Tibial nerve (tissue), 4 donors: ENCODE measurements at places on chromosomes 4 and X.
A peak's percentile ranks its signal among the peaks of the same experiment; 100 is the strongest.

GRCh38 chr4:81549984-81550383 is 78.3 kb upstream of the RASGEF1B start:
- H3K27me3 ChIP-seq = no peaks in the 10 kb centered on the region
- no peak overlapping the region for H3K27ac ChIP-seq
- no peak for DNase-seq
- H3K36me3 ChIP-seq = no peaks in the 10 kb centered on the region
- H3K4me3 ChIP-seq = no peak overlapping the region

GRCh38 chrX:17564689-17565409 is 172.4 kb upstream of the SCML1 start:
- no peaks in the 10 kb centered on the region for H3K36me3 ChIP-seq
- no peak overlapping the region for H3K4me3 ChIP-seq
- no peak overlapping the region for H3K27ac ChIP-seq
- no peak for DNase-seq

- no peaks in the 10 kb centered on the region for H3K27me3 ChIP-seq
- no peaks in the 10 kb centered on the region for H3K4me1 ChIP-seq
- no peaks in the 10 kb centered on the region for H3K36me3 ChIP-seq
- no peak overlapping the region for H3K27ac ChIP-seq
- H3K4me3 ChIP-seq = no peak overlapping the region
Measured at GRCh38 chr4:53961351-53961750, 103.1 kb downstream of the CHIC2 start.

DNA sequence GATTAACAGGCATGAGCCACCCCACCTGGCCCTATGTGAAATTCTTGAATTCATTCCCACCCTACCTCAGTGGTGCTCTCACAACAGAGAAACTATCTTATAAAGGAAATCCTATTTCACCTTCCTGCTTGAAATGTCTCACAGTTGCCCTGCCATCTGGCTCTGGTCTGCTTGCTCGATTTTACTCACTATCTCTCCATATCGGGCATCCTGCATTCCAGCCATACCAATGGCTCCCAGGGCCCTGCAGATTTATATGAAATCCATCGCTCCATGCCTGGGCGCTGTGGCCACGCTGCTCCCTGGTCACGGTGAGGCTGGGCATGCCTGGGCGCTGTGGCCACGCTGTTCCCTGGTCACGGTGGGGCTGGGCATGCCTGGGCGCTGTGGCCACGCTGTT is 15.8 kb downstream of the SORBS2 start:
- H3K27ac ChIP-seq = no peak overlapping the region
- H3K27me3 ChIP-seq = no peaks in the 10 kb centered on the region
- H3K4me1 ChIP-seq = no peaks in the 10 kb centered on the region
- no peak overlapping the region for H3K4me3 ChIP-seq

DNA sequence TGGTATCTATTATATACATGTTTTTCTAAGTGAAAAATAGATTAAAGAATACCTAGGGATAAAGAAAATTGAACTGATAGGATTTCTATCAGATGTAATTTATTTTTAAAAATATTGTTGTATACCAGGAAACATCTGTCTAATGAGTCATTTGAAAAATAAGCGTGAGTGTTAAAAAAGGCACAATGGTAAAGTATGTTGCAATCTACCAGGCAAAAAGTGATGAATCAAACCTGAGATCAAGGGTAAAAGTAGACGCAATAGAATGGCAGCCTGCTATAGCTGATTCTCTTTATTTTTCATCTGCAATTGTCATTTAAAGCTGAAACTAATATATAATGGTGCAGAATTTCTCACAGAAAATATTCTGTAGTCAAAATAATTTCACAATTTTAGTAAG is 1119.6 kb downstream of the PCDH18 start:
- H3K36me3 ChIP-seq = no peaks in the 10 kb centered on the region
- H3K4me1 ChIP-seq = no peaks in the 10 kb centered on the region
- no peak overlapping the region for H3K27ac ChIP-seq
- no peaks in the 10 kb centered on the region for H3K27me3 ChIP-seq
- no peak overlapping the region for H3K4me3 ChIP-seq

GRCh38 chr4:8770518-8771257 is 101.0 kb downstream of the HMX1 start:
- H3K27me3 ChIP-seq = no peaks in the 10 kb centered on the region
- no peak overlapping the region for H3K4me3 ChIP-seq
- H3K4me1 ChIP-seq = no peaks in the 10 kb centered on the region
- H3K27ac ChIP-seq = no peak overlapping the region

DNA sequence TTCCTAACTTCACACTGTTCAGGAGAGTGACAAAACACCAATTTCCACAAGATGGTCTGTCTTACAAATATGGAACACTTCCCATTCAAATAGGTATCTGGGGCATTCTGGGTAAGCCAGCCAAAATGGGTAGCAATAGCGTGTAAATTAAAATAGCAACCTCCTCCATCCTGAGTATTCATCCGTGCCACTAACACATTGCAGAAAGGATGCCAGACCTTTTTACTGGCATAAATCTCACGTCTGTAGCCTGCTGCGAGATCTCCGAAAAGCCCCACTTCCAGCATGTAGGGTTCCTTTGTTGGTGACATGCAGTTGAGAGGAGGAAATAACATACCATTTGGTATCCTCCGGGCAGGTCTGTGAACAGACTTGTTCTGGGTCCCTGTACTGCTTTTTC is 52.7 kb upstream of the RAI2 start:
- no peaks in the 10 kb centered on the region for H3K4me1 ChIP-seq
- H3K27ac ChIP-seq = no peak overlapping the region
- no peaks in the 10 kb centered on the region for H3K27me3 ChIP-seq
- no peak overlapping the region for H3K4me3 ChIP-seq
- no peak for DNase-seq
- no peaks in the 10 kb centered on the region for H3K36me3 ChIP-seq

DNA sequence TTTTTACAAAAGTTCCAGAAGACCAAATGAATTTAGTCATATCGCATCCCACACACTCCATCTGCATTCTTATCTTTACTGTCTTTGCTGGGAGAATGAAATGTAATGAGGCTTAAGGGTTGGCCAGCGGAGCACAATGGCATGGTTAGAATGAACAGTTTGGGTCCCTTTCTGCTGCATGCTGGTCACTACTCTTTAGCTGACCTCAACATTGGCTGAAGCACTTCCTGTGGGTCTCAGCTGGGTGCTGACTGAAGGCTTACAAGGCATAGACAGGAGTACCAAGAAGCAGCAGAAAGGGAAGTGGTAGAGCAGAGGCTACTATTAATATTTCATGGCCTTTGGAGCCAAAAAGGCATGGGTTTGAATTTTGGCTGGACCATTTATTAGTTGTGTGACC is 159.4 kb upstream of the GPC4 start:
- no peak overlapping the region for H3K4me3 ChIP-seq
- peaks cover 20% of the 10 kb centered on the region for H3K27me3 ChIP-seq
- no peaks in the 10 kb centered on the region for H3K36me3 ChIP-seq
- no peak for DNase-seq
- H3K4me1 ChIP-seq = no peaks in the 10 kb centered on the region
- no peak overlapping the region for H3K27ac ChIP-seq

DNA sequence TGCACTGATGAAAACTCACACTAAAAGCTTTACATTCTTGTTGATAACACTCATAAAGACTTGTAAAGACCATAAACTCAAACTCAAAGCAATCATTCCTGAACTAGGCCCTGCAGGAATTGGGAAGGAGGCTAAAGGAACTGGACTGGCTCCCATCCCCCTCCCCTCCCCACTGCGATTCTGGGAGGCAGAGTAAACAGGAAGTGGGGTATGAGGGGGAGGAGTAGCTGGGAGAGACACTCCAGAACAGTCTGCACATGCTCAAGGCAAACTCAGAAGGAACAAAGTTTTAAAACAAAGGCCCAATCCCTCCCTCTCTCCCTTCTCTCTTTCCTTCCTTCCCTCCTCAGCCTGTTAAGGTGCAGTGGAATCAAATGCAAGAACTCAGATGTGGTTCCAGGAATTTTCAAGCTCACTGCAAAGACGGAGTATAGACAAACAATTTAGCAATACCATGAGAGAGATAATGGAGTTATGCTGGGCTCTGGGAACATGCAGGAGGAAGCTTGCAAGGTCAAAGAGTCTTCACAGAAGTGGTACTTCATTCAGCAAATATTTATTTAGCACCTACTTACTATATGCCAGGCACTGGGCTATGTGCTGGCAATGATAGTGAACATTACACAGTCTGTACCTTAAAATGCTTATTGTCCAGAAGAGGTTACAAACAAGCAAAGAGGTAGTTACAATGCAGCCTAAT is 15.9 kb downstream of the MID1IP1 start:
- H3K27me3 ChIP-seq = no peaks in the 10 kb centered on the region
- no peaks in the 10 kb centered on the region for H3K36me3 ChIP-seq
- H3K4me3 ChIP-seq = no peak overlapping the region
- no peak for DNase-seq
- H3K27ac ChIP-seq = peak overlapping the region; percentile 68
- no peaks in the 10 kb centered on the region for H3K4me1 ChIP-seq

- no peaks in the 10 kb centered on the region for H3K27me3 ChIP-seq
- DNase-seq = no peak
- no peak overlapping the region for H3K27ac ChIP-seq
Measured at GRCh38 chr4:121339307-121339706, 41.5 kb downstream of the QRFPR start.

GRCh38 chr4:20456407-20456806 is 204.7 kb downstream of the SLIT2 start:
- DNase-seq = no peak
- H3K4me3 ChIP-seq = no peak overlapping the region
- no peaks in the 10 kb centered on the region for H3K36me3 ChIP-seq

DNA sequence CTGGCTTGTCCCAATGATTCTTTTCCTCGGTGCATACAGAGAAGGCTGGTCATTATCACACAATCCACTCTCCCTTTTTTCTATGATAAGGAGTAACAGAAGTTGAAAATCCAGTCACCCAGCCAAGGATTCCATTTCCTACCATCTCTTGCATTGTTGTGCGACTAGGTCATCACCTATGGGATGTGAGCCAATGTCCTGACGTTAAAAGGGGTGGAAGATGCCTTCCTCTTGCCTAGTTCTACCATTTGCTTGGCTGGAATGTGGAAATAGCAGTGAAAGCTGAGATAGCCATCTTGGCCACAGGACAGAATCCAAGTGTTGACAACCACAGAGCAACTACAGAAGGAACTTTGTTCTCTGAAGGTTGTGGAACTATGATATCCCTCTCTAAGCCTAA is 132.2 kb upstream of the KIT start:
- H3K4me1 ChIP-seq = no peaks in the 10 kb centered on the region
- no peaks in the 10 kb centered on the region for H3K36me3 ChIP-seq
- H3K27ac ChIP-seq = no peak overlapping the region
- DNase-seq = no peak
- H3K4me3 ChIP-seq = no peak overlapping the region

- no peak overlapping the region for H3K27ac ChIP-seq
- H3K4me1 ChIP-seq = no peaks in the 10 kb centered on the region
- no peak overlapping the region for H3K4me3 ChIP-seq
- no peaks in the 10 kb centered on the region for H3K36me3 ChIP-seq
- DNase-seq = no peak
Measured at GRCh38 chr4:177266506-177266905, 43.2 kb upstream of the NEIL3 start.

GRCh38 chr4:140989944-140990343 is 143.3 kb downstream of the RNF150 start:
- DNase-seq = no peak
- H3K4me3 ChIP-seq = no peak overlapping the region
- no peaks in the 10 kb centered on the region for H3K27me3 ChIP-seq
- no peak overlapping the region for H3K27ac ChIP-seq

DNA sequence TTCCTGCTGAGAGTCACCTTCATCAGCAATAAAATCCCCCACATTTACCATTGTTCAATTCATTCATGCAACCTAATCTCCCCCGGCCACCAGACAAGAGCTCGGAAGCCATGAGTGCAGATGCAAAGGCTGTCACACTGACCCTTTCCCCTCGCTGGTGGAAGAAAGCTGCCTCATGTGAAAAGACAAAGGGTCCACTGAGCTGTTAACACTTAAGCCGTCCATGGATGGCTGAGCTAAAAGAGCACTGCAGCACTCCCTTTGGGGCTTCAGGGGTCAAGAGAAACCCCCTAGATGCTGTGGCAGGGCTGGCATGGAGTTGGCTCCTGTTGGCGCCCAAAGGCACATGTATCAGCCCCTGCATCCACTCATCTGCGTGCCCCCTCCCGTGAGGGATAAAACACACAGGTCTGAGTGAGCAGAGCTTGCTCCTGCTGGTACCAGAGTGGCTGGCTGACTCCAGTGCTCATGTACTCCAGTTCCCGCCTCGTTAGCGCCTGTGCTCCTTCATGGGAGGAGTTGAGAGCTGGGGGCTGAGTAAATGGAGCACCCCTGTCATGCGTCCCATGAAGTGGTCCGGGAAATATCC is 216.5 kb downstream of the PDHA2 start:
- H3K27me3 ChIP-seq = no peaks in the 10 kb centered on the region
- H3K4me1 ChIP-seq = no peaks in the 10 kb centered on the region
- H3K36me3 ChIP-seq = no peaks in the 10 kb centered on the region
- no peak overlapping the region for H3K27ac ChIP-seq
- DNase-seq = no peak
- no peak overlapping the region for H3K4me3 ChIP-seq

DNA sequence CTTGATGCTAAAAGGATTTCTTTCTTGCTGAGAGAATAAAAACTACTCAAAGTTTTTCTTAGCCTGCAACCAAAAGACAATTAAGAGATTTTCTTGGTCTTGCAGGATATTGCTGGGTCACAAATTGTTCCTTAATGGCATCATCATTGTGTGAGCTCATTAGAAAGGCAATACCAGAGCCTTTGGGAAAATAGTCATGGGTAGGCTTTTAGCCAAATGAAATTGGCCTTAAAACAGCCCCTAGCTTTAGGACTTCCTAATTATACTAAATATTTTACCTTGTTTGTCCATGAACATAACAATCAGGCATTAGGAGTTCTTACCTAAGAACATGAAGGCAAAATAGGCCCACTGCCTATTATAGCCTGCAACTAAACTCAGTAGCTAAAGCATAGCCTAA is 10.4 kb upstream of the FAM13A start:
- no peak overlapping the region for H3K4me3 ChIP-seq
- no peak for DNase-seq
- H3K36me3 ChIP-seq = no peaks in the 10 kb centered on the region
- no peaks in the 10 kb centered on the region for H3K4me1 ChIP-seq

GRCh38 chr4:80611678-80611979 is 276.1 kb downstream of the CFAP299 start:
- H3K4me3 ChIP-seq = no peak overlapping the region
- H3K27me3 ChIP-seq = no peaks in the 10 kb centered on the region
- H3K4me1 ChIP-seq = no peaks in the 10 kb centered on the region
- DNase-seq = no peak
- H3K36me3 ChIP-seq = no peaks in the 10 kb centered on the region
